ENCODE measurements at places on chromosomes 16 and 17.

DNA sequence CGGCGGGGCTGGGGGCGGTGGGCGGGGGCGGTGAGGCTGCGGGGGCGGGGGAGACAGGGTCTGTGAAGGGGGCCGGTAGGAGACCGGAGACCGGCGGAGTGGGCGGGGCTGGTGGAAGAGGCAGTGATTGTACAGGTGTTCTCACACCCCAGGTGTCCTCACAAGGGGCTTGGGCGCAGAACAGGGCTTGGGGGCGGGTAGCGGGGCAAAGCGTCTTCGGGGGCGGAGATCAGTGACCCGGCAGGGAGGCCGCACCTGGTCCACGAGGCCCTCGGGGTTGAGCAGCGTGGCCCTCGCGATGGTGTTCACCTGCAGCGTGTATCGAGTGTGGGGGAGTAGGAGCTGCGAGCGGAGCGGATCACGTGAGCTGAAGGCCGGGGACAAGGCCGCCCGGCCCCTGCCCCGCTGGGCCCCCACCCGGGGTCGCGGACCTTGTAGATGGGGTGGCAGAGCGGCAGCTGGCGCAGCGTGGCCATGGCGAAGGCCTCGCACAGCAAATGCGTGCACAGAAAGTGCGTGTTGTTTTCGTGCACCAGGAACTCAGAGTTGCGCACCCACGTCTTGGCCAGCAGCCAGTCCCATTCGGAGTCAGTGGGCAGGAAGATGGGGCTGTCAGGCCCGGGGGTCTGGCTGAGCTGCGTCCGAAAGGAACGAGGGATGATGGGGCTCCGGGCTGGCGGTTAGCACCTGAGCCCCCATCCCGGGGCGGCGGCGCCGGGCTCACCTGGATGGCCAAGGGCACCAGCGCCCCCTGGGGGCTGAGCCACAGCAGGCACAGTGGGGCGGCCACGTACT lies 8.5 kb downstream of the ALOXE3 start:
- DNase-seq, result peak; percentile 50

DNA sequence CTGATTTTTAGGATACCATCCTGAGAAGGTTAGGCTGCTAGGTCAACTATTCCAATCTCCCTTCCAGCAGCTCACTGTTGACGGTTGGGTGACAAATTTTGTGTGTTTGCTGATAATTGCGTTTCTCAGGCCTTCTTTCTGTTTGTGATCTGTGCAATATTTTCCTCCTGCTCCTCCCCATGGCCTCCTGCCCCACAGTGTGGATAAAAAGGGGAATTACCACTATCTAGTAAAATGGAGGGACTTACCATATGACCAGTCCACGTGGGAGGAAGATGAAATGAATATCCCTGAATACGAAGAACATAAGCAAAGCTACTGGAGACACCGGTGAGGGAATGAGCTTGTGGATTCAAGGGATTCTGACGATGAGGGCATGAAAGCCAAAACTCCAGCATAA lies 9.2 kb downstream of the CHD3 start:
- no peak for DNase-seq

GRCh38 chr16:86191663-86192062 lies 292.7 kb downstream of the IRF8 start:
- DNase-seq, result no peak

GRCh38 chr17:8225813-8226535 lies 15.6 kb upstream of the AURKB start:
- DNase-seq, result peak; percentile 34

- no peak for DNase-seq
These were observed 361.2 kb downstream of the SEC14L1 start for GRCh38 chr17:77501751-77502625.

DNA sequence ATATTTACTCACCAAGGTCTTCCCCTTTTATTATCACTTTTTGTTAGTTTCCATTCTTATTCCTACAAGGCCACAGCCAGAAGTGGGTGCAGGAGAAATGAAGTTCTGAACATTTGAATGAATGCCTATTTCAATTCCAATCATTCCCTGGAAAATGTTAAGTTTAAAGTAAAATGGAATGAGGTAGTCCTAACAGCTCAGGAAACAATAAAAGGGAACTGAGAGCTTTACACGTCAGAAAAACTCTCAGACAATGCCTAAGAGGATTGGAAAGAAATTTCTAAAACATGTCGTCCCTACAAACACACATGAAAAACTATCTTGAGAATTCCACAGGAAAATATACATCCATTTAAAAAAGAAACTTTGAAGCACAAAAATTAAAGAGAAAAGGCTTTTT lies 238.8 kb downstream of the STX8 start:
- no peak for DNase-seq

GRCh38 chr16:88453611-88454522 lies 787 bp downstream of the ZFPM1 start:
- DNase-seq, result no peak

DNA sequence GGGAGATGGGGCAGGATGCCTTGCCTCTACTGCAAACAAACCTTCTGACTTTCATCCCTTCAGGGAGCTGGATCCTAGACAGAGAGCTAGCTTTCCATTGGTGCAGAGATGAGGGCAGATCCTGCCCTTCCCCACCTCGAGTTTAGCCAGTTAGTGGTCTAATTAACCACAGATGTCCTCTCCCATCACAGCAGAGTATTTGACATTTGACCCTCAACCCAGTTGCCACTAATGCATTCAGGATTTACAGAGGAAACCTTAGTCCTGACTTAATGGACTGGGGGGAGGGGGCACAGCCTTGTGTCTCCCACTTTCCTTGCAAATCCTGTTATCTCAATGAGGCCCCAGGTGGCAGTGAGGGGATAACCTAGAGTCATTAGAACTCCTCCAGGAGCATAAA lies 10.2 kb downstream of the PIP4K2B start:
- DNase-seq, result no peak

DNA sequence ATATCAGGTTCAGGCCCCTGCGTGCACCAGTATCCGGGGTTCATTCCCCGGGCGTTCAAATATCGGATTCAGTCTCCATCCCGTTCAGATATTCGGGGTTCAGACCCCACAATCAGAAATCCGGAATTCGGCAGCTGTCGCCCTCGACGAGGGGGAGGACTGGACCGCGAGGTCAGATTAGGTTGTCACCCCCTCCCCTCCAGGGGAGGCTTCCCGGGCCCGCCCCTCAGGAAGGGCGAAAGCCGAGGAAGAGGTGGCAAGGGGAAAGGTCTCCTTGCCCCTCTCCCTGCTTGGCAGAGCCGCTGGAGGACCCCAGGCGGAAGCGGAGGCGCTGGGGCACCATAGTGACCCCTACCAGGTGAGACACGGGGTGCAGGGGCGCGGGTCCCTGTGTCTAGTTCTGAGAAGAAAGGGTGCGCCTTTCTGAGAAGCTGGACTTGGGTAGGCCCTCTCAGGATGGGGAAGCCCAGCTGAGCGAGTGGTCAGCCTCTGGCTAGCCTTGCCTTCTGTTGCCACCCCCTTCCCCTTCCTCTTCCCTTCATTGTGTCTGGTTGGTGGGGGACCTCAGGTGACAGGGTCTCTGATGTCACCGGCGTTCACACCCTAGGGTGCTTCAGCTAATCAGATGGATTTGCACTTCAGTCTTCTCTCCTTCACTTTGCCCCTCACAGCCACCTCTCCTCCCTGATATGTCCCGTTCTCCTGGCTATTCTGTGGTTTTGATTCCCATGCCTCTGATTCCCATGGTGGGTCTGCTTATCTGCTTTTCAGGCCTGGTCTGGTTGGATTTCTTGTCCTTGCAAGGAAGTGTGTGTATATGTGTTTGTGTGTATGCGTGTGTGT lies 844 bp downstream of the TAOK2 start:
- no peak for DNase-seq

DNA sequence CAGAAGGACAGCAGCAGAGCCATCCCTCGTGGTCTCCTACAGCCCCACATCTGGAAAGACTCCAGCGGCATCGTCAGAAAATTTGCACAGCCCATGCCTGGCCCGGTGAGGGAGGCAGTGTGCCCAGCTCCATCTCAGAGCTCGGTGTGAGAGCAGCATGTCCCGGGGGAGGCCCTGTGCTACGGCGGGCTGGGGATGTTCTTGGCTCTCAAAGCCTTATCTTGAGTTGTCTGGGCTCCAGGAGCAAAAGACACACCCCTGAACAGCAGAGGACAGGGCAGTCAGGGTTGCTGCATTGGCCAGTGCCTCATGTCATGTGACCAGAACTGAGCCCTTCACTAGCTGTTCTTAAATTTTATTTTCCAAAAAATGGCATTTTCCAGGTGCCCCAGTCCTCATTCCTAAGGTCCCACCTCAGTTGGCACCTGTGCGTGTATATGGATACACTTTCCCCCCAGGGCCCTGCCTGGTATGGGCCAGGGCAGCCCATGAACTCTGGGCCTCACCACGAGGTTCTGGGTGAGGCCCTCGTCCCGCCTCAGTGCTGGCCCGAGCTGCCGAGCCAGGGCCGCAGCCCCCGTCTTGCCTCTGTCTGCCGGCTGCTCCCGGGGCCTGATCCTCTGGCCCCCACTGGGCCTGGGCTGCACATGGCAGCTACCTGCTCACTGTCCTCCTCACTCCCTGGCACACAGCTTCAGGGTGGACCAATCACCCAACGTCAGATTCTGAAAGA lies 3.0 kb downstream of the NUDT16L1 start:
- DNase-seq, result no peak

DNA sequence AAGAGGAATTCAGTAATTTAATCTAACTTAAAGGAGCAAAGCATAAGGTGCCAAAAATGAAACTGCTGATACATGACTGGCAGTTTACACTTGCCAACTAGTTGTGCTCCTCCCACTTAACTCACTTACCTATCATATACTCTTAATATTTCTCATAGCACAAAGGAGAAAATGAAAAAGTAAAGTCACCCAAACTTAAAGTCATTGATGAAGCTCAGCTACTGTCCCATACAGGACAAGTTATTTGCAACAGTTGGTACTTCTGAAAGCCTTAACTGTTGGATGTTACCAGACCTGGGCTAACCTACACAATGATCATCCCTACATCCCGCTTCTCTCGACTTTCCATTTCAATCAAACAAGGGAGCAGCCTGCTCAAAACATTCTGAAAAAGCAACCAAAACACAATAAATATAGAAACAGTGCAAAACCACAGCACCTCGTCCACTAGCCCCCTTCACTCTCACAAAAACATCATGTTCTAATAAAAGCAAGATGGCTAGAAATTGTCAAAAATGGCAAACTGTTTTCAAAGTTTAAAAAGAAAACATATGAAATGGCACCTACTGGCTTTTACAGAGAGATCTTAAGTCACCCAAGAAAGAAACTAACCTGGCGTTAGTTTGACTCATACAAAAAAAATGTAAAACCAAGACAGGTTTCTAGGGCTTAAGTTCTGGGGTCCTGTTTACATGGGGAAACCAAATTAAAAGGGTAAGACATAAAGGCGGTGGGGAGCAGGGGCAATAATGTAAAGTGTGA lies 868 bp downstream of the MED13 start:
- peak; percentile 28 for DNase-seq

GRCh38 chr17:63349478-63350000 lies 96.6 kb downstream of the CYB561 start:
- no peak for DNase-seq

DNA sequence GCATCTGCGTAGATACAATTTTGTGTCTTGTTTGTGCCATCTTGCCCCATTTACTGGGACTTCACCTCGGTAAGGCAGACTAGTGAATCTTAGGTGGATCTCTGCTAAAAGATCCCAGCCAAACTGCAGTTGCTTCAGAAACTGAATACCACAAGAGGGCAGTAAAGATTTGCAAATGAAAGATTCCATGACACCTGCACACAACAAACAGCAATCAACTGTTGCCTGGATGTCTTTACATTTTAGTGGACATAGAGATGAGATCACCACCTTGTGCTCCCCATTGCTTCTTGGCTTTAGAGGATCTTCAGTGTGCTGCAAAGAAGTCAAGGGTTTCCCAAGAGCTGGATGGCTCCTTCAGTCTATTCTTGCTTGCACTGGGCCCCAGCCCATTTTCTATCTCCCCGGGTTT lies 119.2 kb upstream of the CACNG5 start:
- DNase-seq, result peak; percentile 57

GRCh38 chr16:85525420-85526184 lies 87.5 kb upstream of the GSE1 start:
- no peak for DNase-seq

DNA sequence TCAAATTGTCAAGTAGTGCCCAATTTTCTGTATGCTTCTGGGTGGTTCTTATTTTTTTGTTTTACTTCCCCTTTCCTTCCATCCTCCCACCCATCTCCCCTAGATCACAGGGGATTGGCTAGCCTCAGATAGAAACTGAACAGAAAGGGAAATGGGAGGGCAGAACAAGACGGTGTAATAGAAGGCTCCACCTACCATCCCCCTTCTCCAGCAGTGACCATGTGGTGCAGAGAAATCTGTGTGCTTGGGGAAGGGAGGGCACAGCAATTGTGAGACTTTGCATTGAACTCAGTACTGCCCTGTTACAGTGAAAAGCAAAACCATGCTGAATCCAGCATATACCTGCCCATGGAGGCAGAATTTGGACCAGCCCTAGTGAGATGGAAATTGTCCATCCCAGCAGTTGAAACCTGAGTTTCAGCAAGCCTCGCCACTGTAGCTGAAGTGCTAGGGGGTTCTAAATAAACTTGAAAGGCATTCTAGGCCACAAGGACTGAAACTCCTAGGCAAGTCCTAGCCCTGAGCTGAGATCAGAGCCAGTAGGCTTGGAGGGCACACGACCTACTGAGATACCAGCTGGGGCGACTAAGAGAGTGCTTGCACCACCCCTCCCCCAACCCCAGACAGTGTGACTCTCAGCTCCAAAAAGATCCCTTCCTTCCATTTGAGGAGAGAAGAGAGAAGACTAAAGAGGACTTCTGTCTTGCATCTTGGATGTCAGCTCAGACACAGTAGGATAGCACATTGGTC lies 5.2 kb downstream of the SLFN11 start:
- DNase-seq, result no peak

DNA sequence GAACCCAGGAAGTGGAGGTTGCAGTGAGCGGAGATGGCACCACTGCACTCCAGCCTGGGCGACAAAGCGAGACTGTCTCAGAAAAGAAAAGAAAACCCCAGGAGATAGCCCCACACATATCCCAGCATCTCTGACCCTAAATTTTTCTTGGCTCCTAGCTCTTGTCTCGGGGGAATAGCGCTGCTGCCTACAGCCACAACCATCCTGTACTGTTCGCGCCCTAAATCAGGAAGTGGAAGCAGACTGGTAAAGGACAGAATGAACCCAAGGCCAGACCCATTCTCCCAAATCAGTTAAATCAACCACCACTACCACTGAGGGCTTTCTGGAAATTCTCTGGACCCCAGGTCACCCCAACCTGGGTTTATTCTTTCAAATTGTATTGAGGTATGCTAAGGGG lies 1.7 kb downstream of the CTDNEP1 start:
- no peak for DNase-seq

All from NCI-H1417 (cell line).